ENCODE measurements at places on chromosomes 7 and 10.

DNA sequence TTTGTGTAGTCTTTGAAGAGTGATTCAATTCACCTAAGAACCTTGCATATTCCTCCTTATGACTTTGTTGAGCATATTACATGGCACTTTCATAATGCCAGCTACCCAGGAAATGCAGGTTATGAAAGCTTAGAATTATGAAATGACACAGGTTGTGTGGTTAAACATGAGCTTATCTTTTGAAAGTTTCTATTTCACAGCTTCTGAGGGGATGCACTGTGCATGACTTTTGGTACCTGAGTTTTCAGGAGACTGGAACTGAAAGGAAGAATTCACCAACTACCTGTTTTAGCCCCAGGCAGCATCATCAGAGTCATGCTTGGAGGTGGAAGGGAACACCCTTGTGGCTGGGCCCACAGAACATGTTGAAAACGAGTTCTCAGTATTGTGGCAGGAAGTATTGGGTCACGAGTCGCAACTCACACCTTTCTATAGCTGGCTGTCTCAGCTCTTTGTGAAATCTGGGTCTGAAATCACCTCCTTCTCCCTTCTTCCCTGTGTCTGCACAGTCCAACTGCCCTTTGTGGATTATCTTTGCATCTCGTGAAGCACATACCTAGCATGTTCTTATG lies 228.2 kb downstream of the PTEN start:
- peak; percentile 72 for DNase-seq

- DNase-seq, result no peak
Measured at GRCh38 chr10:79125092-79125491, 56.3 kb downstream of the ZMIZ1 start.

DNA sequence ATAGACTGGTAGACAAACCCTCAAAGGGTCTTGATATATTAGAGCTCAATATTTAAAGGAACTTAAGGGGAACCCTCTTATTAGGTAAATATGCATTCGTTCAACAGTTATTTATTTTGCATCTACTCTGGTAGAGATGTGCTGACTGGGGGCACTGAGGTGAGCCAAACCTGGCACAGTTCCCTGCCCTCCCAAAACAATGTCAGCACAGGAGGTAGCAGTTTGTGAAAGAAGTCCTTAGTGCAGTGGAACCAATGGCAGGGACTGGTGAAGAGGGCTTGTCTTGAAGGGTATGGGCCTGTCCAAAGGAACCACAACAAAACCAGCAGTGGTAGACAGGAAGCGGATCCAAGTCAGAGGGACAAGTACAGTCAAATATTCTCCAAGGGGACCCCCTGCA lies 32.6 kb upstream of the GPAM start:
- no peak for DNase-seq

GRCh38 chr10:128095027-128095752 lies 31.0 kb downstream of the MKI67 start:
- DNase-seq, result no peak

DNA sequence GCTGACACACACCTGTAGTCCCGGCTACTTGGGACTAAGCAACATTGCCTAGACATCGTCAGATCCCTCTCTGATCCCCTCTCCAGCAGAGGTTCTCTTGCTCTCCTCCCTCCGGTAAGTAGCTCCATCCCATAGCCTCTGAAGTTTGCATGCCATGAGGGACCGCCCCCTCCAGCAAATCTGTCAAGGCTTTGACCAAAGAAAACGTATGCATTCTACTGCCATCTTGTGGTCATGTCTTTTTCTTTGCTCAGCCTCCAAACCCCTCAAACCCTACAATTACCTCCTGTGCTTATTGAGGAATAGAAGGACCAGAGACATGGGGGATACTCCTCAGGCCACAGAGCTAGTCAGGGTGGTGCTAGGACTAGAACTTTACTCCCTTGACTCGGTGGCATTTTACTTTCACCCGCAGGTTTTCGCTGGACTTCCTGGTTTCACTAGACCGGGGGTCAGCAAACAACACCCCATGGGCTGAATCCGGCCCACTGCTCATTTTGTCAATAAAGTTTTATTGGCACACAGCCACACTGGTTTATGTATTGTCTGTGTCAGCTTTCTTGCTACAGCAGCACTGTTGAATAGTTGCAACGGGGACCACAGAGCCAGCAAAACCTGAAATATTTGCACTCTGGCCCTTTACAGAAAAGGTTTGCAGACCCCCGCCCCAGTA lies 202.6 kb upstream of the FOXK1 start:
- no peak for DNase-seq

DNA sequence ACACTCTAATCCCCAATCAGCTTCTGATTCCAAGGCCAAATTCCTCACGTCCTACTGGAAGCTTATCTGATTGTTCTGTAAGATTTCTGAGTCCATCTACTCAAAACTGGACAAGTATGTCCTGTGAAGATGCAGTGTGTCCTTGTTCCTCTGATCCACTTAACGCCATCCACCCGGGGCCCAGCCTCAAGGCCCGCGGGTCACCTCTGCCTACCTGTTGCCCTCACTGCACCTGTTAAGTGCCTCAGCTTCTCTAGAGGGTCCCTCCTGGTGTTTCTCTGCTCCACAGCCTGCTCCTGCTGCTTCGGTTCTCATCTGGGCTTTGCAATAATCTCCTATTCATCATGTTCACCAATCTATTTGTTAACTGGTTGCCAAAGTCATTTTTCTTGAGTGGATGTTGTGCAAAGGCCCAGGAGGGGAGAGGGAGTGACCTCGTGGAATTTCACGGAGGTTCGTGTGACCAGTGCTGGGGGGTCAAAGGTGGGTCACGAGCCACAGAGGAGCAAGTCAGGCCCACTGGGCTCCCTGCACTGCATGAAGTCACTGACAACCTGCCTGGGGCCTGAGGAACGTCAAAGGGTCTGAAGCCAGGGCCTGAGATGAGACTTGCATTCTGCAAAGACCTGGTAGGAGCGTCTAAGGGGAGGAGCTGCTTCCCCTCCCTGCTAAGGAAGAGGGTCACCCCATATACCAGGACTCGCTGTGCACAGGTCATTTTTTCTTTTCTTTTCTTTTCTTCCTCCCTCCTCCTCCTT lies 338.1 kb downstream of the WDR37 start:
- DNase-seq, result no peak

- no peak for DNase-seq
Measured at GRCh38 chr10:129045599-129045998, 421.4 kb upstream of the MGMT start.

DNA sequence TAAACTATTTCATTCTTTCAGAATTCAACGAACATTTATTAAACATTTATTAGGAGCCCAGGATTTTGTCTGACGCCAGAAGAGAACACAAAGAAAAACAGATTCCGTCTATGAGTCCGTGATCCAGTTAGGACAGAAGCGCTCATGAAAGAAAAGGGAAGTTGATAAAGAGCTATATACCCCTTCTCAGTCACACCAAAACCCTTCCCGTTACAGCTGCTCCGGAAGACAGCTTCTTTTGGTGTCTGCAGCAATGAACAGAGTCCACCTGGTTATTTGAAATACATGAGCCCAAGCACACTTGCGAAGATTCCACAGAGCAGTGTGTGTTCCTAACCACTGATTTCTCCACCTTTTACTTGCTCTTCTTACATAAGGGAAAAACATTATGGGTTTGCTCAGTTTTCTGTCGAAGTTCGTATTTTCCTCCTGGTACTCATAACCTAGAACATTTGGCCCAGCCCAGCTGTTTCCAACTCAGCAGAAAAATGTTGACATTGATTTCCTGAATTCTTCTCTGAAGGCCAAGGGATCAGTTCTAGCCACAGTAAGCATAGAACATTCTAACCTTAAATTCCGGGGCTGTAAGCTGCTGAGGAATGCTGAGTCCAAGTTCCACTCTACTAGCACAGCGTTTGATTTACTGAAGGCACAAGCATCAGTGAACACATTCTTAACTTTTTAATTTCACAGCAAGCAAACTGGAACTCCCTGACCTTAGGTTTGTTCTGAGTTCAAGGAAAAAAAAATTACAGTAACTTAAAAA lies 206.5 kb downstream of the SORCS1 start:
- DNase-seq, result no peak

- DNase-seq, result no peak
Measured at GRCh38 chr7:142511801-142512200, 237.5 kb upstream of the PRSS1 start.

DNA sequence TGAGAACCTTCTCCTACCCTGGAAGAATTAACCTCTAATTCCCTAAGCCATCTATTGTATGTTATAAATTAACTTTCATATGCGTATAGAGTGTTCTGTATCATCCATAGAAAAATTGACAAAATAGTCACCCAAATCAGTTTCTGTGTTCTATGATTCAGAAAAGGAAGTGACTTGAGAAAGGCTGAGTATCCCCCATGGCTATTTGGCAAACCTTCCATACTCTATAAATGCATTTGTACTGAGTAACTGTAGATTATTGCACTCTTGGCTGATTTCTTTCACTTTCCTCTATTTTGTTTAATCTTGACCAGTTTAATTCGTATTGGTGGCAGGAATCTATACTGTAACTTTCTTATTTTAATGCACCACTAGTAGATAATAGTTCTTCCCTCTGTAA lies 182.2 kb downstream of the HTR7 start:
- no peak for DNase-seq

All from stimulated activated CD4-positive, alpha-beta T cell treated with anti-CD3 and anti-CD28 coated beads, Interleukin-12 subunit alpha, Interleukin-12 subunit beta, amount 100 ng/mL, for 48 hours (primary cell).